ENCODE measurements at places on chromosomes 4 and X.
A peak's percentile ranks its signal among the peaks of the same experiment; 100 is the strongest.

DNA sequence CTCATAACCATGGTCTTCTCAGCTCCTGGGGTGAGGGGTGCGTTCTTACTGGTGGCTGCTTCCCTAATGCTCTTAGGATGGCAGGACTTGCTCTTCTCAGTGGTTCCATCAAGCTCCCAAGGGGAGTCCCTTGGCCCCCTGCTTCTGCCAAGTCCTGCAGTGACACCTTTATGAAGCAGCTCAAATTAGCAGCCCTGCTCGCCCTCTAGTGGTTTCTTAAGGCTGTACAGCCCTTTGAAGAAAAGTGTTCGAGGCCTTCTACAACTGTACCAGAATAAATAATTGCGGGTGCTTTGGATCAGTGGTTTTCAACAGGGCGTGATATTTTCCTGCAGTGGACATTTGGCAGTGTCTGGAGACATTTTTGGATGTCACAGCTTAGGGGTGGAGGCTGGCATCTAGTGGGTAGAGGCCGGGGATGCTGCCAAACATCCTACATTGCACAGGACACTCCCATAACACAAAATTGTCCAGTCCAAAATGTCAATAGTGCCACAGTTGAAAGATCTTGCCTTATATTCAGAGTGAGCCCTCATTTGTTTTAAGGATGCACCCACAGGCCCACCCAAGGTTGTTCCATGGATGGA lies 204.7 kb upstream of the S100G start:
- peak; percentile 47 for DNase-seq

DNA sequence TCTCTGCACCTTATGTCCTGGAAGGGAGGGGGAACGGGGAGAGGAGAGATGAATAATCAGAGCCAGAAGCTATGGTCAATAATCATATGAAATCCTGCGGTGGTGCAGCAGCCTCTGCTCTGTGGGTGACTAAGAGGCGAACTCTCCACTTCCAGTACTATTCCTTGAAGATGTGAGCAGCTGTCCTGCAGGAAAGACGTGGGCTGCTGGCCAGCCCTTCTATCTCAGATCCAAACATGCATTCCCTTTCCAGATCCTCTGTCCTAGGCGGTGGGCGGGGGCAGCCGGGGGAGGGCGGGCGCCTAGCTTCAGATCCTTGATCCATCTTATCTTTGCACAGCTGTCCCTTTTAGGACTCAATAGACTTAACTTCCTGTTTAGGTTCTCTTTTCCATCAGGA lies 34.5 kb downstream of the SPINK2 start:
- no peak for DNase-seq

DNA sequence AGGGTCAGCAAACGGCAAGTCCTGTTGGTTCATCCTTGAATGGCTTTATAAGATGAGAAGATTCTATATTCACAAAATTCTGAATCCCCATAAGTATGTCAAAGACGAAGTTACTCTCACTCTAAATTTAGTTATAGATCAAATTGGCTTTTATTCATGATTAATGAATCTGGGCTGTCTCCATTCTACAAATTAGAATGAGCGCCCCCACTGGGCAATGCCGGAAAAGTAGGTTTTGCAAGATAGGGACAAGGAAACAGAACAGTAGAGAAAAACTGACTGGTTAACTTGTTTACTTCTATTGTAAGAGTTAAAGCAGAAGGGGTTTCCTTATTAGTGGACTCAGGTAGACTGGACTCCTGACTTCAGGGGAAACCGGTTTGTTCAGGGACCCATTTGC lies 100.3 kb downstream of the F11 start:
- DNase-seq: no peak

DNA sequence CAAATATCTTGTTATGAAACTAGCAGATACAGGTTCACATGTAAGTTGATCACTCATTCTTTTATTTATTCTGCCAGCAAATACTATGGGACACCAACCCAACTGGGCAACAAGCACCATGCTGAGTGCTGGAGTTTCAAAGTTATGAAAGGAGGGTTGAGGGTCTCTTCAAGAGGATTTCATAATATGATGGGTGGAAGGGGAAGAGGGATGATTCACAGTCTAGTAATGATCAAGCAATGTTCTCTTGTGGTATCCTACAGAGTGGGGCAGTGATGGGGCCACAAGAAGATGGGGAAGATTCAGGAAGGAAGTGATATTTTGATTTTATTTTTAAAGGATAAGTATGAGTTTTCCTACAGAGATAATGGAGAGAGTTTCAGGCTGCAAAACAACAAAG lies 46.2 kb upstream of the TXK start:
- no peak for DNase-seq

DNA sequence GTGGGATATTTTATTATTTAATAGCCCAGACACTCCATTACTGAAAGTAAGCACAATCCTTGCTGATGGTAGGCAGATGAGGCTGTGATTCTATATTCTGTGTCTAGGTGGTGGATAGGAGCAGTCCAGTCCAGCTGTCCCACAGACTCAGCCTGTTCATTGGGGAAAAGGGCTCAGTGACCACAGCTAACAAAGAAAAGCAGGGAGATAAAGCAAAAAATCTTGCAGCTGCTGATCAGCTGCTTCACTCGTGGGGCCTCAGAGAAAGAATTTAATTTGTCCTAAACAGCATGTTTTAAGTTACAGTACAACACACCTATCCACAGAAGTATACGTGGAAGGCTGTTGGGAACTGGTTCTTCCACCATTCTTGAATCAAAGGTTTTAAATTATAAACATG lies 40.7 kb upstream of the ANK2 start:
- no peak for DNase-seq

DNA sequence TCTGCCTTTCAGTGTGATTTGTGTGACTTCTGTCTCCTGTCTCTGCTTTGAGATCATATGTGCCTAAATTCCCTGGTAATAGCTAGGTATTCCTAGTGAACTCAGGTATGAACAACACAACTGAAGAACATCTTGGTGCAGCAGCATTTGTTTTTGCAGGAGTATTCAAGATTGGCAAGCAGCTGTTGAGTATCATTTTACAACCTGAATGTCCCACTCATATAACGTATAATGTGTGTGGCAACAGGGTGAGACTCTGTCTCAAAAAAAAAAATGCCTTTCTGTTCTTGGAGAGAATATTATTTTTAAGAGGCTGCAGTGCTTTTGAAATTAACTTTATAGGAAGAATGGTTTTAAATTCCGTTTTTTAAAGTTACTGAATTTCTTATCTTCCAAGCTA lies 7.7 kb downstream of the LSM6 start:
- DNase-seq: no peak

DNA sequence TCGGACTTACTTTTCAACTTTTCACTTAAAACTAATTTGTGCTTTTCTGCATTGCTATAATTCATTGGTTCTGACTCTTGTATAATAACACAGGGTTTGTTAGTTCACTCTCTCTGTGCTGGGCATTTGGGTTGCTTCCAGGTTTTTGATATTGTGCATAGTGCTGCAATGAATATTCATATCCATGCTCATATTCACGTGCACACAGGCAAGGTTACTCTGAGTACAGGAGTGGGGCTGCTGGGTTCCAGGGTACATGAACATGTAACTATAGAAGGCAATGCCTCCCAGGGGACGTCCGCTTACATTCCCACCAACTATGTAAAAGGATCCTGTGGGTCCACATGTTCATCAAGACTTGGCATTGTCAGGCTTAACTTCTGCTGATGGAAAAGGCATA lies 117.2 kb downstream of the ADGRA3 start:
- DNase-seq: no peak

DNA sequence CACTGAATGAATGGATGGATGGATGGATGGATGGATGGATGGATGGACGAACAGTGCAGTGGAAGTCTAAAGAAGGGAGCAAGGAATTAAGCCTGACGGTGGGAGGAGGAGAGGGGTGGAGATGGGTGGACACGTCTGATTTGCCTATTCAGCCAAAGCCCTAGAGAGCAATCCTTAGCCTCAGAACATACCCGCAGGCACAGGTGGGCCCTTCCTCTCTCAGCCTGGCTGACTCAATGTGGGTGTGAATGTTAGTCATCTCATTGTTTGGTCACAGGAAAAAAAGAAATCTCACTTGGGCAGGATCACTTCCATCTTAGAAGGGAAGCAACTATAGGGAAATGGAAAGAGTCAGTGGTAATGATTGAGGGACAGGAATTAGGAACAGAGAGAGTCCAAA lies 165.9 kb downstream of the PJA1 start:
- DNase-seq: no peak

DNA sequence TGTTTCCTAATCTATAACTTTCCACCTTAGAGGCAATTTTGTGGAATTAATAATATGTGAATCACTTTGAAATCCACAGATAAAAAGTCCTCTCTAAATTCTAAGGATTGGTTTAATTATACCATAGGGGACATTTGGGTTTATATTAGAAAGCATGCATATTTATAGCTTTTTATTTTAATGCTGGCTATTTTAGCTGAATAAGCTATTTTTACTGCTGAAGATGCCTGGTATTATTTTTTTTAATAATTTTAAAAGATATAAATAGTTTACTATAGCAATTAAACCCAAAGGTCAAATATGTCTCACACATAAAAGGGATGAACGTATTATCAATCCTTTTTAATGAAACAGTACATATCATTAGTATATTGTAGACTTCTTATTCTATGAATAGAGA lies 415.4 kb downstream of the MAGEB5 start:
- DNase-seq: no peak

- DNase-seq: no peak
These were observed 44.8 kb upstream of the CBR4 start for GRCh38 chr4:169054879-169055278.

- DNase-seq: no peak
These were observed 14.3 kb upstream of the PDZD4 start for GRCh38 chrX:153844509-153845082.

DNA sequence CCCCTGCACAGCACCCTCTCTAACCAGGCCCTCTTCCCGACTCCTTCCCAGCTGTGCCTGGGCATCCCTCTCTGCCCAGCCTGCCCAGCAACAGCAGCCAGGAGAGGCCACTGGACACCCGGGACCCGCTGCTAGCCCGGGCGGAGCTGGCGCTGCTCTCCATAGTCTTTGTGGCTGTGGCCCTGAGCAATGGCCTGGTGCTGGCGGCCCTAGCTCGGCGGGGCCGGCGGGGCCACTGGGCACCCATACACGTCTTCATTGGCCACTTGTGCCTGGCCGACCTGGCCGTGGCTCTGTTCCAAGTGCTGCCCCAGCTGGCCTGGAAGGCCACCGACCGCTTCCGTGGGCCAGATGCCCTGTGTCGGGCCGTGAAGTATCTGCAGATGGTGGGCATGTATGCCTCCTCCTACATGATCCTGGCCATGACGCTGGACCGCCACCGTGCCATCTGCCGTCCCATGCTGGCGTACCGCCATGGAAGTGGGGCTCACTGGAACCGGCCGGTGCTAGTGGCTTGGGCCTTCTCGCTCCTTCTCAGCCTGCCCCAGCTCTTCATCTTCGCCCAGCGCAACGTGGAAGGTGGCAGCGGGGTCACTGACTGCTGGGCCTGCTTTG lies 1.1 kb downstream of the AVPR2 start:
- DNase-seq: no peak

GRCh38 chr4:93407493-93408275 lies 420.9 kb upstream of the ATOH1 start:
- no peak for DNase-seq

DNA sequence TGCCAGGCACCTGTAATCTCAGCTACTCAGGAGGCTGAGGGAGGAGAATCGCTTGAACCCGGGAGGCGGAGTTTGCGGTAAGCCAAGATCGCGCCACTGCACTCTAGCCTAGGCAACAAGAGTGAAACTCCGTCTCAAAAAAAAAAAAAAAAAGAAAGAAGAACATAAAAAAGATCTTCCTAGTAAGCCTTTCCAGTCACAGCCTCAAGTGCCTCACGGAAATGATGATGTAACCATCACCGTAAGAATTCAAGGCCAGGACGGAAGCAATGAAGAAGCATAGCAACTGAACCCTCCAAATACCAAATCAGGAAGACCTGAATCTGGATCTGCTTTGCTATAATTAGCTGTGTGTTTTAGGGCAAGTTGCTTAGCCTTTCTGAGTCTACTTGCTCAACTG lies 28.8 kb downstream of the RBM47 start:
- no peak for DNase-seq

- DNase-seq: no peak
These were observed 184.6 kb downstream of the OR13H1 start for GRCh38 chrX:131728295-131729145.

GRCh38 chr4:165175879-165176278 lies 31.5 kb upstream of the KLHL2 start:
- no peak for DNase-seq

DNA sequence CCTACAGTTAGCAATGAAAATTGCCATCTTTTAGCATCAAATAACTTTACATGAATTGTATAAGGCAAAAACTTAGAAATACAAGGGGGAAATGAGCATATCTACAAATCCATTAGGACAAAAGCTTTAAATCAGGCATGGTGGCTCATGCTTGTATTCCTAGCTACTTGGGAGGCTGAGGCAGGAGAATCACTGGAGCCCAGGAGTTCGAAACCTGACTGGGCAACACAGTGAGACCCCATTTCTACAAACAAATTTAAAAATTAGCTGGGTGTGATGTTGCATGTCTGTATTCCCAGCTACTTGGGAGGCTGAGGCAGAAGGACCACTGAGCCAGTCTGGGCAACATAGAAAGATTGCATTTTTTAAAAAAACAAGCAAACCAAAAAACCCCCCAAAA lies 61.3 kb downstream of the EIF4E start:
- DNase-seq: no peak

DNA sequence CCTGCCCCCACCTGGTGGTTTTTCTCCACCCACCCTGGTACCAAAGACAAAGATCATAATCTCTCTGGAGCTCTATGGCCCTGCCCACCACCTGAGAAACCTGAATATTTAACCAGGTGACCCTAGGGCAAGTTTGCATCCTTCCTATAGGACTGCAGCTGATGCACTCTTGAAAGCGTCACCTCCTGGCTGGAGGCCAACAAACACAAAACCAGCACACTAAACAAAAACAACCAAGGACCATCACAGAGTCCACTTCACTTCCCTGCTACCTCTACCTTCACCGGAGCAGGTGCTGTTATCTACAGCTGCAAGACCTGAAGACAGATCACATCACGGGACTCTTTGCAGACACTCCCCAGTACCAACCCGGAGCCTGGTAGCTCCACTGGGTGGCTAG lies 296.7 kb upstream of the FGF13 start:
- no peak for DNase-seq

DNA sequence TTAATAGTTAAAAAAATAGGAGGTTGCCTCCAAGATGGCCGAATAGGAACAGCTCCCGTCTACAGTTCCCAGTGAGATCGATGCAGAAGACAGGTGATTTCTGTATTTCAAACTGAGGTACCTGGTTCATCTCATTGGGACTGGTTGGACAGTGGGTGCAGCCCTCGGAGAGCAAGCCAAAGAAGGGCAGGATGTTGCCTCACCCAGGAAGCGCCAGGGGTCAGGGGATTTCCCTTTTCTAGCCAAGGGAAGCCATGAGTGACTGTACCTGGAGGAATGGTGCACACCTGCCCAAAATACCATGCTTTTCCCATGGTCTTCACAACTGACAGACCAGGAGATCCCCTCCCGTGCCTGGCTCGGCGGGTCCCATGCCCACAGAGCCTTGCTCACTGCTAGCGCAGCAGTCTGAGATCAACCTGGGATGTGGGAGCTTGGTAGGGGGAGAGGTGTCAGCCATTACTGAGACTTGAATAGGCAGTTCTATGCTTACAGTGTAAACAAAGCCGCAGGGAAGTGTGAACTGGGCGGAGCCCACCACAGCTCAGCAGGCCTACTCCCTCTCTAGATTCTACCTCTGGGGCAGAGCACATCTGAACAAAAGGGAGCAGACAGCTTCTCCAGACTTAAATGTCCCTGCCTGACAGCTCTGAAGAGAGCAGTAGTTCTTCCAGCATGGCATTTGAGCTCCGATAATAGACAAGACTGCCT lies 47.5 kb downstream of the PPA2 start:
- no peak for DNase-seq

Measured in activated naive CD4-positive, alpha-beta T cell treated with anti-CD3 and anti-CD28 coated beads, Interleukin-2, amount 10 ng/mL, durations not matched to agents 7 days and 5 days (primary cell).